ENCODE measurements at places on chromosomes 5 and 9.

- H3K27me3 ChIP-seq: no peaks in the 10 kb centered on the region
- H3K4me3 ChIP-seq: no peak overlapping the region
- no peaks in the 10 kb centered on the region for H3K4me1 ChIP-seq
- no peak overlapping the region for H3K27ac ChIP-seq
- H3K36me3 ChIP-seq: no peaks in the 10 kb centered on the region
- no peak for DNase-seq
Observed at GRCh38 chr5:170200876-170201275, 31.9 kb upstream of the C5orf58 start.

DNA sequence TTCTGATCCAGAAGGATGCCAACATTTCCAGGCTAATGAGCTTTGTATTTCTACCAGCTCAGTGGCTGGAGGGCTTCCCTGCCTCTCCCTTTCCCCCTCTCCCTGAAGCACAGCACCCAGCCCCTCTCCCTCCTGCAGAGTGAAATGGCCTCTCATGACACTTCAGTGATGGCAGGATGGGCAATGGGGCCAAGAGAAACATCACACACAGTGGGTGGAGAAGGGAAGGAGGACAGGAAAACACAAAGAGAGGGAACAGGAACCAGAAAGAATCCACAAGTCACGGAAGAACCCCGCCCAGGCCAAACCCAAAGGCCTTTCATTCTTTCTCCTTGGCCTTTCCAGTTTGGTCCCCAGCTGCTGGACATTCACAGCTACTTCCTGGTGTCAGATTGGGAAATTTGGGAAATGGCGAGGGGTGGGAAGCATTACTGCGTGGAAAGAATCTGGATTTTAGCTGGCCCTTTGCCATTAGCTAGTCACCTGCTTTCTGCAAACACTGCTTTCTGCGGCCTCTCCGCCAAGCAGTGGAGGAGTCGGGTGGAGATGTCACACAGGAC is 82.6 kb downstream of the GLDC start:
- H3K36me3 ChIP-seq: no peaks in the 10 kb centered on the region
- no peak for DNase-seq
- H3K4me3 ChIP-seq: no peak overlapping the region
- no peak overlapping the region for H3K27ac ChIP-seq
- H3K4me1 ChIP-seq: no peaks in the 10 kb centered on the region

GRCh38 chr9:83477571-83477970 is 60.6 kb downstream of the FRMD3 start:
- no peaks in the 10 kb centered on the region for H3K27me3 ChIP-seq
- peaks cover 16% of the 10 kb centered on the region for H3K4me1 ChIP-seq
- H3K4me3 ChIP-seq: no peak overlapping the region

DNA sequence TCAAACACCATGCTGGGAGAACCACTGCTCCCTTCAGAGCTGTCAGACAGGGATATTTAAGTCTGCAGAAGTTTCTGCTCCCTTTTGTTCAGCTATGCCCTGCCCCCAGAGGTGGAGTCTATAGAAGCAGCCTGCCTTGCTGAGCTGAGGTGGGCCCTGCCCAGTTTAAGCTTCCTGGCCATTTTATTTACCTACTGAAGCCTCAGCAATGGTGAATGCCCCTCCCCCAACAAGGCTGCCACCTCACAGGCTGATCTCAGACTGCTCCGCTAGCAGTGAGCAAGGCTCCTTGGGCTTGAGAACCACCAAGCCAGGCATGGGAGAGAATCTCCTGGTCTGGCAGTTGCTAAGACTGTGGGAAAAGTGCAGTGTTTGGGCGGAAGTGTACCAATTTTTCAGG is 205.5 kb upstream of the PTGER4 start:
- no peak overlapping the region for H3K4me3 ChIP-seq
- H3K27ac ChIP-seq: no peak overlapping the region
- no peak for DNase-seq
- no peaks in the 10 kb centered on the region for H3K27me3 ChIP-seq
- H3K36me3 ChIP-seq: no peaks in the 10 kb centered on the region
- no peaks in the 10 kb centered on the region for H3K4me1 ChIP-seq

GRCh38 chr9:136640171-136641111 is 22.3 kb upstream of the EGFL7 start:
- H3K27me3 ChIP-seq: no peaks in the 10 kb centered on the region
- DNase-seq: peak; percentile 31

DNA sequence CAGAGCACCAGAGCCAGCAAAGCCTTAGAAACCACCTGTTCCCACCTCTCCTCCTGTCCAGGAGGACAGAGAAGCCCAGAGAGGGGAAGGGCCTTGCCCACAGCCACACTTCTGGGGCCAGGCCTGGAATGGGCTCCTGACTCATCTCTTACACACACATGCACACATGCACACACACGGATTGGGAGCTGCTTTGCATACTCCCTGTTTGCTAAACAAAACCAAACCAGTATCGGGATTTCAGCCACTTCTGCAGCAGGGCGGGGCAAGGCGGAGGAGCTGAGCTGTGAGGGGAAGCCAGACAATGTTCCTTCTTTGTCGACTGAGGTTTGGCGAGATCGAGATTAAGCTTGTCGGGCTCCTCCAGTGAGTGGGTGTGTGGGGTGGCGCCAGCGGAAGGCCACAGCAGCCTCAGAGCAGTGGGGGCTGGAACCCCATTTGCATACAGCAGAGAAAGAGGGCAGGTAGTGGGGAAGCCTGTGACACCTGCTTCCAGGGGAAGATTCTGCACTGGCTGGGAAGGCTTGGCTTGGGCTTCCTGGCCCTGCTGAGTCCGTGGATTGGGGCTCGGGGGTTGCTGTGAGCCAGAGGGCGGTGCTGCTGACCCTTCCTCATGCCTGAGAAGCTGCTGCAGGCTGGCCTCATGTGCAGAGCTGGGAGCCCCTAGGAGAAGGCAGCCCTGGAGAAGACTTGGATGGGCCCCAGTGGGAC is 16.1 kb downstream of the GFI1B start:
- H3K4me1 ChIP-seq: no peaks in the 10 kb centered on the region
- no peaks in the 10 kb centered on the region for H3K36me3 ChIP-seq
- no peak overlapping the region for H3K4me3 ChIP-seq
- DNase-seq: no peak

- H3K27ac ChIP-seq: no peak overlapping the region
- no peaks in the 10 kb centered on the region for H3K27me3 ChIP-seq
- H3K4me3 ChIP-seq: no peak overlapping the region
- no peak for DNase-seq
Observed at GRCh38 chr5:80231243-80231642, 24.6 kb downstream of the SERINC5 start.

- H3K27me3 ChIP-seq: no peaks in the 10 kb centered on the region
- no peak overlapping the region for H3K4me3 ChIP-seq
- H3K4me1 ChIP-seq: no peaks in the 10 kb centered on the region
Observed at GRCh38 chr9:16010221-16010620, 457.4 kb downstream of the CCDC171 start.

DNA sequence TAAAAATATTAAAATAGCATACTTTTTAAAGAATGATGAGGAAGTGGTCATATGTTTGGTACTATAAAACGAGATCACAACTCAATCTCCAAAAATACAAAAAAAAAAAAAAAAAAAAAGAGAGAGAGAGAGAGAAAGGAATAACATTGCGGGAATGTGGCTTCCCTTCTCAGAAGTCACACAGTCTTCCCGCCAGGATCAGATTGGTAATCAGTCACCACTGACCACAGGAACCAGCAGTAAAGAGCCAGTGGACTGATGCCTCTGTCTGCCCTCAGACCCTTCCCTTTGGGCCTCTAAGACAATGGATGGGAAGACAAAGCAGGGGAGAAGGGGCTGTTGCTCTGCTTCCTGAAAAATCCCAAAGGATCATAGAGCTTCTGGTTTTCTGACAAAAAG is 104.9 kb downstream of the KLHL3 start:
- peaks cover 22% of the 10 kb centered on the region for H3K36me3 ChIP-seq
- H3K4me3 ChIP-seq: no peak overlapping the region
- peaks cover 21% of the 10 kb centered on the region for H3K4me1 ChIP-seq
- no peaks in the 10 kb centered on the region for H3K27me3 ChIP-seq
- no peak for DNase-seq

GRCh38 chr5:149834246-149834855 is 104.2 kb downstream of the PPARGC1B start:
- peaks cover 16% of the 10 kb centered on the region for H3K4me1 ChIP-seq
- H3K36me3 ChIP-seq: peaks cover 6% of the 10 kb centered on the region
- H3K27me3 ChIP-seq: no peaks in the 10 kb centered on the region
- H3K27ac ChIP-seq: peak overlapping the region; percentile 9

GRCh38 chr5:8601831-8602354 is 732.9 kb downstream of the MTRR start:
- H3K27ac ChIP-seq: no peak overlapping the region
- no peaks in the 10 kb centered on the region for H3K27me3 ChIP-seq
- no peak for DNase-seq
- H3K4me3 ChIP-seq: no peak overlapping the region
- H3K4me1 ChIP-seq: no peaks in the 10 kb centered on the region

- DNase-seq: no peak
- H3K4me1 ChIP-seq: peaks cover 30% of the 10 kb centered on the region
Observed at GRCh38 chr5:168550656-168551055, 21.6 kb downstream of the FBLL1 start.

- H3K27ac ChIP-seq: no peak overlapping the region
- no peaks in the 10 kb centered on the region for H3K4me1 ChIP-seq
Observed at GRCh38 chr5:61386045-61386800, 54.2 kb downstream of the ZSWIM6 start.

- DNase-seq: no peak
- peak overlapping the region; percentile 90 for H3K4me3 ChIP-seq
- no peaks in the 10 kb centered on the region for H3K27me3 ChIP-seq
- peaks cover 5% of the 10 kb centered on the region for H3K4me1 ChIP-seq
- H3K27ac ChIP-seq: peak overlapping the region; percentile 92
- peaks cover 21% of the 10 kb centered on the region for H3K36me3 ChIP-seq
Observed at GRCh38 chr9:128371630-128372117, 500 bp downstream of the URM1 start.

GRCh38 chr5:72107901-72108201 is 576 bp downstream of the MAP1B start:
- peak overlapping the region; percentile 93 for H3K4me3 ChIP-seq
- peak overlapping the region; percentile 87 for H3K27ac ChIP-seq
- H3K27me3 ChIP-seq: no peaks in the 10 kb centered on the region
- no peaks in the 10 kb centered on the region for H3K4me1 ChIP-seq
- no peak for DNase-seq

GRCh38 chr9:80013891-80014290 is 442.1 kb downstream of the TLE4 start:
- no peak overlapping the region for H3K4me3 ChIP-seq
- no peaks in the 10 kb centered on the region for H3K27me3 ChIP-seq
- no peaks in the 10 kb centered on the region for H3K4me1 ChIP-seq
- no peak overlapping the region for H3K27ac ChIP-seq
- no peaks in the 10 kb centered on the region for H3K36me3 ChIP-seq

DNA sequence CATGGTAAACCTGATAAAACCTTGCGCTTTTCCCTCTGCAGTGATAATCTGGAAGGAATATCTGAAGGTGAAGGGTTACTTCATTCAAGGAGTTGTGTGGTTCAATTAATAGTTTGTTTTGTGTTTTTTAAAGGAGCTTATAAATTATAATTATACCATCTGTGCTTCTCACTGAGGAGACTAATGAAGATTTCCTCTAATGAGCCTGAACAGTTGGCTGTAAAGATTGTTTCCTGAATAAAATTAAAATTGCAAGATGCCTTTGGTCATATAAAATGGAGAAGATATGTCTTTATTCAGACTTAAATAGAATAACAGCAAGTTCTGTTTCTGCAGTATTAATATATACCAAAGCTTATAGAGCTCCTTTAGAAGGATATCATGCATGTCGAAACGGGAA is 59.9 kb downstream of the GAPVD1 start:
- H3K36me3 ChIP-seq: peaks cover 23% of the 10 kb centered on the region
- no peak for DNase-seq
- H3K4me1 ChIP-seq: no peaks in the 10 kb centered on the region
- H3K27me3 ChIP-seq: no peaks in the 10 kb centered on the region

DNA sequence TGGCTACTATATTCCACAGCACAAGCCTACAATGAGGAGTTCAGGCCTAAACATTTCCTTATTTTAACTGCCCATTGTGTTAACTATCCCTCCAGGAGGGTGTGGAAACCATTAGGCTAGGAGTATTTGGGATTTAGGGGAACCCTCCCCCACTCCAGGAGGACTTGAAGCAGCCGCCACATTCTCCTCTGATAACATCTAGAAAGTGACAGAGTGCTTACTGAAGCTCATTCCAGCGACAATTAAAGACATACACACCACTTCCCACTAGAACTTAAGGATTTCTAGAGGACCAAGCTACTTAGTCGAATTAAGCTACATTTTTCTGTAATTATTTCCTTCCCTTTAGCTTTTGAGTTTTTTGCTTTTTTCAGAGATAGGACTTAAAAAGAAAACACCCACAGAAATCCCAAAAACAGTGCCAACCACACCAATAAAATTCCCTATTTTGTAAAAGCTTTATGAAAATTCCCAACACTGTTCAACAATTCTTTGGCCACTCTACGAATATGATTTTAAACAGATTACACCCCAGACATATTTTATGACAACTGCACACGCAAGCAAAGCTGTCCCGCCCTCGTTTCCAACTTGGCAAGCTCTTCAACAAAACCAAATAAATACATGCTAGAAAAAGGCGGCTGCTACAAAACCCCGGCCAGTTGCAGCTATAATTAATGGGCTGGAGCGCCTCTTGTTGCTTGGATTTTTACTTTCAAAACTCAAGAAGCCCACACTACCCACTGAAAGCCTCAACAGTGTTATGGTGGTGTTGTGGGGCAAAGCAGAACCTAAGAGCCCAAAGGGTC is 4.5 kb downstream of the ROR2 start:
- H3K4me3 ChIP-seq: no peak overlapping the region
- H3K36me3 ChIP-seq: no peaks in the 10 kb centered on the region
- H3K4me1 ChIP-seq: peaks cover 17% of the 10 kb centered on the region
- no peak for DNase-seq
- peaks cover 60% of the 10 kb centered on the region for H3K27me3 ChIP-seq

GRCh38 chr5:5483880-5484598 is 61.6 kb downstream of the ICE1 start:
- H3K4me1 ChIP-seq: no peaks in the 10 kb centered on the region
- DNase-seq: no peak
- no peaks in the 10 kb centered on the region for H3K36me3 ChIP-seq
- H3K27ac ChIP-seq: no peak overlapping the region
- no peaks in the 10 kb centered on the region for H3K27me3 ChIP-seq
- H3K4me3 ChIP-seq: no peak overlapping the region

DNA sequence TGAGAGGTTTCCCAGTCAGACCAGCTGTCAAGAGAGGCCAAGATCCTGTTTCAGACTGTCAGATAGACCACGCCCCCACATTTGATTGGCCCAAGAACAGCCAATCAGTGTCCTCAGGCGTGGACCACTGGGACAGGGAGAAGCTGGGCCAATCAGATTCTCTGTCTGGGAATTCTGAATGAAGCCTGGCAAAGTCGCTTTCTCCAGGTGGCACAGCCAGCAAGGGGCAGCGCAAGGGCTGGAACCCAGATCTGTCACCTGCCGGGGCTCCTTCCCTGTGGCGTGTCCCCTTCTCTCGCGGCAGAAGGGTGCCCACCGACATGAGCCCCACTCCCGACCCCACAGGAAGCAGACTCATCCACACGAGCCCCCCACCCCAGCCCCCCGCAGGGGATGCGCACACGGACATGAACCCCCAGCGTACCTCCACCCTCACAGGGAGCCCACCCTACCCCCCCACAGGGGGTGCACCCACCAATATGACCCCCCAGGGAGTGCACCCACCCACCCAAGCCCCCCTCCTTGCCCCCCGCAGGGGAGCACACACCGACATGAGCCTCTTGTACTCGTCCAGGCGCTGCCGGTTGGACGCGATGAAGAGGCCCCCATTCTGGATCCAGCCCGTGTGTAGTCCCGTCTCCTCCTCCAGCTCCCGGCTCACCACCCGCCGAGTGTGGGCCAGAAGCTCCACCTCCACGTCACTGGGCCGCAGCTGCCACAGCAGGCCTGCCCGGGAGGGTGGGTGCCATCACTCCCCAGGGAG is 6.1 kb downstream of the SARDH start:
- H3K4me3 ChIP-seq: no peak overlapping the region
- DNase-seq: no peak
- no peaks in the 10 kb centered on the region for H3K36me3 ChIP-seq
- H3K27me3 ChIP-seq: no peaks in the 10 kb centered on the region
